ENCODE measurements at places on chromosomes 3 and 15. TPM values are rescaled to one million over a fixed set of nuclear protein-coding genes. Genes with fewer than 3 reads are reported as not detected.

RHCG gene
- polyA plus RNA-seq = 1.0 TPM

GOLGA6L7 gene
- not detected for polyA plus RNA-seq

PLSCR5 gene
- polyA plus RNA-seq = not detected

ACSBG1 gene
- polyA plus RNA-seq = 3.8 TPM

SLC22A14 gene
- 0.78 TPM for polyA plus RNA-seq

RHOV gene
- 0.36 TPM for polyA plus RNA-seq

WDR53 gene
- polyA plus RNA-seq = 6.2 TPM

MGLL gene
- polyA plus RNA-seq = 21.1 TPM

DNASE1L3 gene
- polyA plus RNA-seq = not detected

ILDR1 gene
- polyA plus RNA-seq = not detected

MLF1 gene
- polyA plus RNA-seq = 70.6 TPM

SKOR1 gene
- polyA plus RNA-seq = 26.2 TPM

GNAT1 gene
- not detected for polyA plus RNA-seq

CP gene
- 0.85 TPM for polyA plus RNA-seq

LOXL1 gene
- 2.2 TPM for polyA plus RNA-seq
